ENCODE measurements at places on chromosomes 7 and 10.
A peak's percentile ranks its signal among the peaks of the same experiment; 100 is the strongest.

DNA sequence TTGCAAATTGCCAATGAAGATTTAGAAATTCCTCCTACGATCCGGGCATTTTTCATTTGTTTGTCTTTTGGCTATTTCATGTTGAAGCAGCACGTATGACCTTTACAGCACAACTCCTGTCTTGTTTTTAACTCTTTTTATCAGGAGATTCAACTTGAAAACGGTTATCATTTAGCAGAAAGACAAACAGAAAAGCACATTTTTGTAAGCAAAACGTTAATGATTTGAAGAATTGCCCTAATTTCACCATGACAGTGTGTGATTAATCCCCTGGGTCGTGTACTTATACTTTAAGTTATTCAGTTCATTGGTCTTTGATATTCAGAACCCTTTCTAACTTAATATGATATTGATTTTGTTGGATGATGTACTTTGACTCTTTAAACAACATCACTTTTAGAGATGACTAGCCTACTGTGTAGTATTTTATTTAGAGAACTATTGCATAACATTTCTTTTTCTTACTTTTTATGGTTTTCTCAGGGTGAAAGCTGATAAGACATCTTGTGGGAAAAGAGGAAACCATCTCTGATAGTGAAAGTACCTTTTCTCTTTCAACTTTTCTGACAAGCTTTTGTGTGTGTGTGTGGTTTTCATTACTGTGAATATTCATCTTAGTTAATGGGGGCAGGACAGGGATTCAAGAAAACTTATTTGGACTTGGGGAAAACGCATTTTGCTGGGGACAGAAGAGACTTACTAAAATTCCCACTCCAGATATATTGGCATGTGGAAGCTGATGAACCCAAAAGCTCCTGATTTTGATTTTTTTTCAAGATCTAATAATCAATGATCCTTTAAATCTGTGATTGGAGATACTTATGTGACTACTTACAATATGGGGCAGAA is 8.1 kb downstream of the HHEX start:
- no peak for DNase-seq

DNA sequence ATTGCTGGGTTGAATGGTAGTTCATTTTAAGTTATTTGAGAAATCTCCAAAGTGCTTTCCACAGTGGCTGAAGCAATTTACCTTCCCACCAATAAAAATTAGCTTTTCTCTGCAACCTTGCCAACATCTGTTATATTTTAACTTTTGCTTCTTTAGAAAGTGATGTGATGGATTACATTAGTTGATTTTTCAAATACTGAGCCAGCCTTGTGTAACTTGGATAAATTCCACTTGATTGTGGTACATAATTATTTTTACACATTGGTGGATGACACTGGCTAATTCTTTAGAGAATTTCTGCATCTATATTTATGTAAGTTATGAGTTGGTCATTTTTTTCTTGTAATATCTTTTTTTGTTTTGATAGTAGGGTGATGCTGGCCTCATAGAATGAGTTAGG is 634.1 kb downstream of the GALNT17 start:
- DNase-seq: no peak

GRCh38 chr7:80721883-80722615 is 83.6 kb downstream of the CD36 start:
- no peak for DNase-seq

DNA sequence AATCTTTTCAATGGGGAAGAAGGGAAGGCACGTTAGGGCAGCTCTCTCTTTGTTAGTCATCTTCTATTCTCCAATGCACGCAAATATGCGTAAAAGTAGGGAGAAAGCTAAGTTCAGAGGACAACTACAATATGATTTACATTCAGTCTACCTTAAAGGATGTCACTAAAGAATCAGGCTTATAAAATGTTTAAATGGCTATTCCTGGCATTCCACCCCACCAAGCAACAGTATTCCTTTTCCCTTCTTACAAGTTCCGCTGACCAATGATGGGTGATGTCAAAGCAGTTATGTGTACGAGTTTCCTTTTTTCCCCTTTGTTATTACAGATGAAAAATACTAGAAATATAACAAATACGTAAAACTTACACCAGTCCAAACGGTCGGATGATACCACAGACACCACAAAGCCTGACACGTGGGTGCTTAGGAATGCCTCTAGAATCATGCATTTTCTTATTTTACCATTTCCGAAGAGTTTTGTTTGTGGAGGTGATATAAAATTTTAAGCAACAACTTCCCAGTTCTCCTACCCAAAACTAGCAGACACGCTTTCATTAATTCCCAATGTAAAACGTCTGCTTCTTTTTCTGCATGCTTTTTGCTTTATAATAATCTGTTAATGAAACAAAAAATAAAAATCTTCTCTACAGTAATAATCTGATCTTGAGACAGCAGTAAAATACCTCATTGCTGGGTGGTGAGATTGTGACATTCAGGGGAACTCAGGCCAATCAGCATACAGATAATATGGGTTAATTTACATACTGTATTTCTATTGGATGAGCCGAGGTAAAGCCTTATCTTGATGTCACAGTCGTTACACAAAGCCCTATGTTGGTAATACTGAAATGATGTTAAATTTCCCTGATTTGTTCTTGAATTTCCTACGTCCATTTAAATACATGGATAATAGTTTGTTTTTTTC is 708 bp upstream of the GPR85 start:
- peak; percentile 53 for DNase-seq
